ENCODE measurements at places on chromosomes 7 and 10. TPM values are rescaled to one million over a fixed set of nuclear protein-coding genes. Genes with fewer than 3 reads are reported as not detected.

The FBXL13 gene
- 3.8 TPM for total RNA-seq

The VENTX gene
- total RNA-seq: 0.09 TPM

The TMEM229A gene
- not detected for total RNA-seq

DNA sequence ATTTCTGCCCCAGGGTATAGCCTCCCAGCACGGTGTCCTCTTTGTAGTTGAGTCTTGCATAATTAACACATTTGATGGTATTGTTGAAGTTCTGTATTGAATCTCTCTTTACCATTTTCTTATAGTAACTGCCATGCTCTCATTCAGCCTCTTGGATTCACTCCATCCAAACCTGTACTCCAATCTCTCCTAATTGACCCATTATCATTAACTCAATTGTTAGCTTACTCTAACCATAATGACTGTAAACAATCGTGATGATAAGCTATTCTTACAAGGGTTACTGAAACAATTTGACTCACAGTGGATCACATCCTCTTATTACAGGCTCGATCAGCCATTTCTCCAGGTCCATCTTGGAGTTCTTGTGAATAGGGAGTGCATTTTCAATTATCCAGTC is 191.9 kb upstream of the AGK start:
- H3K36me3 ChIP-seq: no peaks in the 10 kb centered on the region
- no peak overlapping the region for H3K27ac ChIP-seq
- no peaks in the 10 kb centered on the region for H3K27me3 ChIP-seq
- no peaks in the 10 kb centered on the region for H3K4me1 ChIP-seq

DNA sequence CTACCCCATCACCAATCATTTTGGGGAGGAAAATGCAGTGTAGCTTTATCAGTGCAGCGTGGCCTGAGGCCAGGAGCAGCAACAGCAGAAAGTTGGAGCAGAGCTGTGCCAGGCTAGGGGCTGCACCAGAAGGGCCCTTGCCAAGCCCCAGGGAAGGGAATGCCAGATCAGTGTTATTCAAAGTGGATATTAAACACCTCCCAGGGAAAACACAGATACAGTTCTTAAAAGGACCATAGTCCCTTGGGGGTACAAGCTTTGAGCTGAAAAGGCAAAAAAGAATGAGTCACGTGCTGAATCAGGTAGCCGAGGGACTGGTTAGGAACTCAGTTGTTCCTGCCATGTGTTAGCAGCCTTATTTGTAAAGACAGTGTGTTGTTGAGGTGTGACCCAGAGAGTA is 54.0 kb downstream of the GSDME start:
- H3K27me3 ChIP-seq: no peaks in the 10 kb centered on the region
- H3K4me1 ChIP-seq: no peaks in the 10 kb centered on the region
- no peaks in the 10 kb centered on the region for H3K36me3 ChIP-seq
- no peak overlapping the region for H3K4me3 ChIP-seq

DNA sequence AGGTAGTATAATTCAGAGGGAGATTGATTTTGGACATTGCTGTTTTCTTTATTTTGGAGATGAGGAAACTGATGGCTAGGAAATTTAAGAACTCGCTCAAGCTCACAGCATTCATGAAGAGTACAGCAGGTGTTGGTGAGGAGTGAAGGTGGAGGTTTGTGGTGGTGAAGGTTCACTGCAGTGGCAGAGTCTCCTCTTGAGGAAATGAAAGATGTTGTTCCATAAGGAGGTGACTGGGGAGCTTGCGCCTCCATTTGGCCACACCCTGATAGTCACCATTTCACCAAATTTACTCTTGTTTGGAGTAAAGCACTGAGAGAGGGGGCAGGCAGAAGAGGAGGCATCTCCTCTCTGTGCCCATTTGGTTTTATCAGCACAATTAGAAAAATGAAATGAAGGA is 46.4 kb upstream of the TARP start:
- H3K4me1 ChIP-seq: peaks cover 49% of the 10 kb centered on the region
- no peak for DNase-seq
- no peak overlapping the region for H3K4me3 ChIP-seq
- H3K36me3 ChIP-seq: no peaks in the 10 kb centered on the region
- H3K27me3 ChIP-seq: no peaks in the 10 kb centered on the region

Measured in thymus (tissue), 14 donors.